ENCODE measurements at places on chromosomes 6 and 20.

- no peak for DNase-seq
These were observed 221.1 kb downstream of the KHDC1L start for GRCh38 chr6:73004231-73004630.

DNA sequence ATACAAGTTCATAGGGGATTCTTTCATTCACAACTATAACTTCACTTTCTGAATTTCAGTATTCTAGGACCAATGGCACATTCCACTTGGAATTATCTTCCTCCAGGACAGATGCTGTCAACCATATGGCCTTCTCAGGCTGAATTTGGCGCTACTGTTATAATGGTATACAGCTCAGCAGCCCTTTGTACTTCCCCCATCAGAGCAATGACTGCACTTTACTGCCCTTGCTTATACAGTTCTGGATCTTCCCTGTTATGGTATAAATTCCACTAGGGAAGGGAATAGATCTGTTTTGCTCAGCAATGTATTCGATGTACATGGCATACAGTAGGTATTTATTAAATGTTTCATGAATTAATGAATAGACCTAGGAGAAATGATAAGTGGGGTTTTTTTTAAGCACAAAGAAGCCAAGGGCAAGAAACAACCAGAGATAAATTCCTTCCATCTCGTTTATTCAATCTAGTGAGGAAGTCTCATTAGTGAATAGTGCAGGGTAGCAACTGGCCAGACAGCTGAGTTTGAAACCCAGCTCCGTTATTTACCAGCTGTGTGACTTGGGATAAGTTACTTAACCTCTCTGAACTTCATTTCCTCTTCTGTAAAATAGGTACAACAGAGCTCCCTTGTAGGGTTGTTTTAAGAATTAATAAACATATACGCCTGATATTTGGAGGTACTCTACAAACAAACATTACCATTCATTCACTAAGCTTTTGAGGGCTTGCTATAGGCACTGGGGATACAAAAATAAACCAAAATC is 97.1 kb upstream of the PRDM1 start:
- no peak for DNase-seq

DNA sequence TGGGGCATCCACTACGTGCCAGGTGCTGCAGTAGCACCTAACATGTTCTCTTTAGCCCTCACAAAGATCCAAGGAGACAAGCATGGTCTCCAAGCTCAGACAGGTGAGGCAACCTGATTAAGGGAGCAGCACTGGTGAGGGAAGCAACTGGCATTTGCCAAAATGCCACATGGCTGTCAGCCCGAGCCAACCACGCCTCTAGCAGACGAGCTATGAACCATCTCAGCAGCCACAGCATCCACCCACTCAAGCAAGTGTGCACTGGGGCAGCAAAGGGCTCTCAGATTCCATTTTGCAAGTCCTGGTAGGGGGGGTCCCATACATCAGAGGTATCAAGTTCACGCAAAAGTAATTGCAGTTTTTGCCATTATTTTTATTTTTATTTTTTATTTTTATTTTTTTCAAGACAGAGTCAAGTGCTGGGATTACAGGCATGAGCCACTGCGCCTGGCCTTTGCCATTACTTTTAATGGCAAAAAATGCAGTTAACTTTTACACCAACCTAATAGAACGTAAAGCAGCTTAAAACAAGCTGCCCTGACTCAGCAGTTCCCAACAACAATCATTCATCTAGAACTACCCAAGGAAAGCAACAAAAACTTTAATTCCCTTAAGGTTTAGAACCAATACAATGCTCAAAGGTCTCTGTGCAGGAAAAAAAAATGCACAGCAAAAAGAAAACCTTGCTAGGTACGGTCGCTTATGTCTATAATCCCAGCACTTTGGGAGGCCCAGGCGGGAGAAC is 36.3 kb upstream of the SPDEF start:
- no peak for DNase-seq

GRCh38 chr6:11411593-11411992 is 126.0 kb upstream of the TMEM170B start:
- no peak for DNase-seq

DNA sequence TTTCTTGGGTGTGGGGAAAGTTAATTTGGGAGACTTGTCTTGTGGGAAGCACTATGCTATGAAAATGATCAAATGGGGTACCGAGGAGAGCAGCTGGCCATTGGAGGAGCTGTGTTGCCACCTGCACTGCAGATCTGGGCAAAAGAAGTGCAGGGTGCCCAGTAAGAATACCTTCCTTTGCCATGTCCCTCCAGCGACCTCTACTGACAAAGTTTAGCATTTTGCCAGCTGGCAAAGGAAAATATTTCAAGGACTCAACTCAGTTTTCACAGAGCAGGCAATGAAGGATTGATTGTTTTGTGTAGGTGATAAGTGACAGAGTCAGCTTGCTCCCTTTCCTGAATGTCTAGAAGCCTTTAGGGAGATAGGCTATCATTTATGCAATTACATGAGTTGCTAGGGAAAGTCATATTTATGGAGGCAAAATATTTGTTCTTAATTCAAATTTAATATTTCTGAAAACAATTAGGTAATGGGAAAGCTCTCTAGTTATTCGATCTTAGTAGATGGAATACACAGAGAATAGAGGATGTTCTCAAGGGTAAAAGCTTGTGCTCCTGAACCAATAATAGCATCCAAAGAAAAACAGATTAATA is 118.4 kb downstream of the FARS2 start:
- DNase-seq: no peak

GRCh38 chr20:46139908-46140482 is 21.9 kb downstream of the CD40 start:
- no peak for DNase-seq
